ENCODE measurements at places on chromosomes 16 and 17.

GRCh38 chr17:11031787-11032186 is 193.9 kb upstream of the PIRT start:
- DNase-seq = no peak

DNA sequence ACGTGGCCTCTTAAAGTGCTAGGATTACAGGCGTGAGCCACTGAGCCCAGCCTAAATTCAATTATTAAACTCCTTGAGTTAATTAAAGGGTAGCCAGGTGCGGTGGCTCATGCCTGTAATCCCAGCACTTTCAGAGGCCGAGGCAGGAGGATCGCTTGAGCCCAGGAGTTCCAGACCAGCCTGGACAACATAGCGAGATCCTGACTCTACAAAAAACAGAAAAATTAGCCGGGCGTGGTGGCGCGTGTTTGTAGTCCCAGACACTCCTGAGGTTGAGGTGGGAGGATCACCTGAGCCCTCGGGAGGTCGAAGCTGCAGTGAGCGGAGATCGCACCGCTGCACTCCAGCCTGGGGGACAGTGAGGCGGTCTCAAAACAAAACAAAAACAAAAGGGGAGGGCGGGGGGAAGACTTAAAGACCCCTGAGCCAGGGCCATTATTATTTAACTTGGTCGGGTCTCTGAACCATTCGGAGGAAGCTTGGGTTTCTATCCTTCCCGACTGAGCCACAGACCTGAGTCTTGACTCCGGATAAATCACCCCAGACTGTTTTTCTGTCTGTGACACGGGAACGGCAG is 19.5 kb downstream of the BCL7C start:
- no peak for DNase-seq

- no peak for DNase-seq
These were observed 178.5 kb upstream of the TBX2 start for GRCh38 chr17:61221181-61221580.

GRCh38 chr16:84507011-84507982 is 2.8 kb upstream of the MEAK7 start:
- DNase-seq = no peak

DNA sequence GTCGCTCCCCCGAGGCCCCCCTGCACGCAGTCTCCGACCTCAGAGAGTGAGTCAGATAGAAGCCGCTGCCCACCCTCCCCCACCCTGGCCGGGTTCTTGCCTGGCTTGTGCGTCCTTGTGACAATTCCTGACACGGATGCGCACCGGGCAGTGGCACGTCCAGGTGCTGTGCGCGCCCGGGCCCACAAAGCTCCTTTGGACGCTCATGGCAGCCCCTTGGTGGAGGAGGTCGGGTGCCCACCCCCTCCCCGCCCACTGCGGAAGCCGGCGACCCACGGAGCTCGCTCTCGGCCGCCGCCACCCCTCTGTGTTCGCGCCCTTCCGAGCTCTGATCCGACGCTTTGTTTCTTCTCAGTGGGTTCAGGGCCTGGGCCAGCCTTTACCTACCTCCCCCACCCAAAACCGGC is 662 bp upstream of the TUBB3 start:
- DNase-seq = peak; percentile 45

Measured in activated naive CD8-positive, alpha-beta T cell treated with anti-CD3 and anti-CD28 coated beads for 36 hours (primary cell).